HT1080 (cell line): ENCODE measurements at places on chromosomes 1 and 21. TPM values are rescaled to one million over a fixed set of nuclear protein-coding genes. Genes with fewer than 3 reads are reported as not detected.

The DIO1 gene
- total RNA-seq: not detected in 2 replicates

- DNase-seq: no peak
Observed at GRCh38 chr1:7811476-7811875, 27.4 kb downstream of the PER3 start.

GRCh38 chr1:25979210-25979609 is 18.7 kb downstream of the PAFAH2 start:
- DNase-seq: no peak

DNA sequence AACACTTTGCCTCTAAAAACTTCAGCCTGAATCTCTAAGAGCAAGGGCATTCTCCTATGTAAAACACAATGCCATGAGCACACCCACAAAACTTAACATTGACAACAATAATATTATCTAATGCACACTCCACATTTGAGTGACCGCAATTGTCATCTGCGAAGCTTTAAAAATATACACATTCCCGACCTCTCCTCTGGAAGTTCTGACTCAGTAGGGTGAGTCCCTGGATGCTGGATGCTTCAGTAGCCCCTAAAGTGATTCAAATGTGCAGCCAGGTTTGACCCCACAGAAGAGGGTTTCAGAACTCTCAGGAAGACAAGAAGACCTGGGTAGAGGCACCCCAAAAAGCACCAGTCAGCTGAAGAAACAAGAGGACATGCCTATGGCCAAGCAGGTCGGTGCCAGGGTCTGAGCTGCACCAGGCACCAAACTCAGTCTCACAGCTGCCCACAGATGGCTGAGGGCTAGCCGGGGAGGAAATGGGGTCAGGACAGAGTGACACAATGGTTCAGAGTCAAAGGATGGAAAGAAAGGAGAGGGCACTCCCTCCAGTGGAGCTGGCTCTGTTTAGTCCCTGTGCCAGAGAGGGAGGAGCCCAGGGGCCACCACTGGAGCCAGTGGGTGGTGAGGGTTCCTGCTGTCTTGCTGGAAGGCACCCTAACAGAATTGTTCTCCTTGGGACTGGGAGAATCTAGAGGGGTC is 17.4 kb downstream of the PIK3C2B start:
- DNase-seq: no peak

DNA sequence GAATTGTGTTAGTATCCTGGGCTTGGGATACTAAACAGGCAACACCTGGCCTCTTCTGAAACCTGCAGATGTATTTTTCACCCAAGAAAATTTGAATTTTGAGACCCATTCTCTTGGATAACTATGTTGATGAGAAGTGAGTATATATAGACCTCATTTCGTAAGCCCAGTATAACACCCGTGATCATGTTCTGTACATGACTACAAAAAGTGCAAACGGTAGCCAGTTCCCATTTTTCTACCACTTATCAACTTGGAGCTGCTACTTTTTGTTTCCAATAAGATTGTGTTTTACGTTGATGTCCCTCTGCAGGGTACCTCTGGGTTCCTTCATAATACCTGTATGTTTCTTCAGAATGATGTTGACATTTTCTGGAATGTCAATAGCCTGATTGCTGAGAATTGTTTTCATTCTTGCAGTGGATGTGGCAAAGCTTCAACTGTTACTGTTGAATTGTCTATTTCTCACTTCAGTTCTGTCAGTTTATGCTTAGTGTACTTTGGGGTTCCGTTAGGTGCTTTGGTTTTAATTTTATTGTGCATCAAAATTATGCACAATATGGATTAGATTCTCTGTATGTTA is 48.1 kb downstream of the ZFYVE9 start:
- DNase-seq: no peak

GRCh38 chr1:147475488-147475887 is 65.8 kb upstream of the BCL9 start:
- DNase-seq: no peak

GRCh38 chr1:223845037-223845809 is 524 bp downstream of the TP53BP2 start:
- DNase-seq: peak; percentile 43

DNA sequence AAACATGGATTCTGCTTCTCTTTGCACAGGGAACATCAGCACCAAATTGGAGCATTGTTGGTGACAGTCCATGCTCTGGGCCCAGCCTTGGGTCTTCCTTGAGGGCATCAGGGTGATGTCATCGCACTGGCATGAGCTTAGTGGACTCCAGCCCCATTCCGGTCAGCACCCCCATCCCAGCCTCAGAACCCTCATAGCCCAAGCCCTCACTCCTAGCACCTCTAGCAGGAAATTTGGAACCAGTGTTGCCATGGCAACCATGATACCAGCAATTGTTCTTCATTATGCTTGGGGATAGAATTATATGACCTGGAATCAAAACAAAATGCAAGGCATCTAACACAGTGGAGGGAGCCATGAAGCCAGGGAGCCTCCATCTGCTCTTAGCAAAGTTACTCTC is 83.1 kb downstream of the VWA5B1 start:
- no peak for DNase-seq

- peak; percentile 85 for DNase-seq
Observed at GRCh38 chr1:236168716-236169429, 26.5 kb downstream of the GPR137B start.

- no peak for DNase-seq
Observed at GRCh38 chr1:112358061-112358770, 37.8 kb upstream of the CTTNBP2NL start.

The CD244 gene
- not detected in 2 replicates for total RNA-seq

GRCh38 chr1:57088653-57089052 is 122.8 kb upstream of the C8B start:
- no peak for DNase-seq

GRCh38 chr1:101971304-101971703 is 25.4 kb downstream of the OLFM3 start:
- no peak for DNase-seq

- DNase-seq: peak; percentile 71
Observed at GRCh38 chr1:59071876-59072582, 224.9 kb upstream of the FGGY start.

DNA sequence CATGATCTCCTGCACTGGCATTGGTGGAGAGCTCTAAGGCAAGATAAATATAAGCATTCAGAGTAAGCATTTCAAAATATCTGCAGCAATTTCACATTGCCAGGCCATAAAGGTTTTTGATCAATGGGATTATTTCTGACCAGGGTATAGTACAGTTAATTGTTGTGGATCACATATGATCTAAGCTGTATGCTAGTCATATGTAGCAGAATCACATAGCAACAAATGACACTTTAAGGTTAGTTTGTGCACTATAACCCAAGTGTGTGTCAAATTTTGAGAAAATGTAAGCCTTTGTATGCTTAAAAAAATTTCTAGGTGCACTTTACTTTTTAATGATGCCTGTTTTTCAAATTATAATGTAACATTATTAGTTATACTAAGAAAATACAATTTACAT is 386.0 kb upstream of the ADAMTS5 start:
- no peak for DNase-seq

The CR2 gene
- total RNA-seq: not detected in 2 replicates

DNA sequence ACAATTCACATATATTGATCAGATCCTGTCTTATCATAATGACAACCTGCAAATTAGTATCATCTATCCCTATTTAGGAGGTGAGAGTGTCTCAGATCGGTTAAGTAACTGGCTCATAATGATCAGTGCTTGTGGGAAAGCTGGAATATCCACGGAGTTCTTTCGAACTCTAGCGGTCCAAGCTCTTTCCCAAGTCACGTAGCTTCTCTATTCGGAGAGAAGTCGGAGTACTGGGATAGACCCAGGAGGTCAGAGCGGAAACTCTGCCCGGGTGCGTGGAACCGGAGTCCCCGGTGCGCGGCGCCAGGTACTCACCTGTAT is 339 bp downstream of the PTGS2 start:
- no peak for DNase-seq

GRCh38 chr1:195934817-195935553 is 673.3 kb downstream of the KCNT2 start:
- DNase-seq: no peak

The KCNJ10 gene
- total RNA-seq: not detected in 2 replicates

DNA sequence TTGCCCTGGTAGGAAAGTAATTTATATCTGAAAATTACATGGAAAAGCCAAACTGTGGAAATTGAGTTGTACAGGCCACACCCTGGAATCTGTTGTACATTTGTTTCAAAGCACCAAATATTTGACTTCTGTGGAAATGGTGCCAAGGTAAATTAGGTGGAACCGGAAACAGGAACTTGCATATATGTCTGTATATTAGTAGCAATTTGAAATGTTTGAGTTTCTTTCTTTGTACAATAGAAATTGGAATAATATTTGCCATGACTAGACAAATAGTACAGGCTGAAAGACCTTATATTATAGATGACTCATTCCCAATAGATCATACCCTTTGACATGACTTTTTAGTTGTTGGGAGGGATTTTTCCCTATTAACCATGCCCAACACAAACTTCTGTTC is 10.5 kb upstream of the TAF1A start:
- DNase-seq: no peak

GRCh38 chr1:5739561-5740078 is 252.6 kb downstream of the NPHP4 start:
- no peak for DNase-seq

- DNase-seq: no peak
Observed at GRCh38 chr1:19688041-19688842, 23.6 kb downstream of the HTR6 start.

DNA sequence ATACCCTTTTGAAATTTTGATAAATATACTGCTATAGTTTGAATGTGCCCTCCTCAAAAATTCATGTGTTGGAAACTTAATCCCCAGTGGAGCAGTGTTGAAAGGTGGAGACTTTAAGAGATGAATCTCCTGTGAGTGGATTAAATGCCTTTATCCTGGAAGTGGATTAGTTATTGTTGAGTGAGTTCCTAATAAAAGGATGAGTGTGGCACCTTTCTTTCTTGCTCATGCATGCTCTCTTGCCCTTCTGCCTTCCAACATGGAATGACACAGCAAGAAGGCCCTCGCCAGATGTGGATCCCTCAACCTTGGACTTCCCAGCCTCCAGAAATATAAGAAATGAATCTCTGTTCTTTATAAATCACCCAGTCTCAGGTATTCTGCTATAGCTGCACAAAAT is 51.8 kb downstream of the CD160 start:
- no peak for DNase-seq

DNA sequence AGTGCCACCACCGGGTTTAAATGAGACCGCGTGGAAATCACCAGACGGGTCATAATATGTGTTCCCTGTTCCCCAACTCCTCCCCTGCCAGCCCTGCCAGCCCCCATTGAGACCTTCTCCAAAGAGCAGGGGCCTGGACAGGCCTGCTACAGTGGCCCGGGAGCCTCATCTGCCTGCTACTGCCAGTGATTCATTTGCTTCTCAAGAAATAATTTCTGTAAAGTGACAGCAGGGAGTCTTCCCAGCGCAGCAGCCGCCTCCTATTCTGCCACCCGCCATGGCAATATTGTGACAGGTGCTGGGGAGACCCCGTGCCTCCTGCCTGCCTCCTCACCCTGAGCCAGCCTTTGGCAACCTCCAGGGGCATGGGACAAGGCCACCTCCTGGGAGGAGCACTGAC is 8.9 kb downstream of the IFFO2 start:
- no peak for DNase-seq

GRCh38 chr1:46183079-46183847 is 7.0 kb upstream of the P3R3URF start:
- DNase-seq: peak; percentile 100

The ADAM30 gene
- total RNA-seq: not detected in 2 replicates

DNA sequence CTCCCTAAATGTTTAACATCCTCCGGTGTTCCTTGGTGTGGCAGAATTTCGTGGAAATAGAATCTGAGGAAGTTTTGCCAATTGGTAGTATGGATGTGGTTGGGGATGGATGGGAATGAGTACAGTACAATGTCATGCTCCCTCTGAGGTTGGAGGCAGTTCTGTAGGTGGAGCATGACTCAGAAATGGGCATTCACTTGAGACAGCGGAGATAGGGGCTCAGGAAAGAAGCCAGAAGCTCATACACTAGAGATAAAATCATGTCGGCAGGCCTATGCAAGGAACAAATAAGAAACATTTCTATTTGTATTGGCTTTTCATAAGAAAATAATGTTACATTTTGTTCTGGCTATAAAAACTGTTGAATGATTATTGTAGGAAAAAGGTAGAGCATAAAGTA is 196.0 kb downstream of the URB2 start:
- no peak for DNase-seq

DNA sequence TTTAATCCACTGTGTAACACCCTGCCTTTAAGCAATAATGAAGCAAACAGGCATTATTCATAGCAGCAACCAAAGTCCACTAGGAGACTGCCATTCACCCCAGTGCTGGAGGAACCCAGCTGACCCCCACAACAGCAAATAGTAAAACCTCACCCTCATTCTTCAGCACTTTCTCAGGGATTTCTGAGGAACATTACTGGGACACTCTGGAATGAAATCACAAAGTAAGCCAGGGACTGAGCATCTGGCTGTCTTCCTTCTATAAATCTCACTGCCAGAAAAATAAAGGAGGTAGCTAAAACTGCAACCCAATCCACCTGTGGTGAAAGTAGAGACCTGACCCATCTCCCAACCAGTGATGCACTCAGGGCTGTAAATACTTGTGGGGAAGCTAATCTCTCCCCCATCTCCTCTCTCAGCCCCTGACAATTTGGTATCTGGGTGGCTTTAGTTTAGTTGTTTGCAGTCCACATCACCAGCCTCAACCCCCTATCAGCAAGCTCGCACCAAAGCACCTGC is 47.1 kb downstream of the COL6A1 start:
- no peak for DNase-seq

GRCh38 chr1:246753670-246754535 is 29.7 kb downstream of the SCCPDH start:
- DNase-seq: peak; percentile 50

The PITHD1 gene
- 124 and 129 TPM in 2 replicates for total RNA-seq

DNA sequence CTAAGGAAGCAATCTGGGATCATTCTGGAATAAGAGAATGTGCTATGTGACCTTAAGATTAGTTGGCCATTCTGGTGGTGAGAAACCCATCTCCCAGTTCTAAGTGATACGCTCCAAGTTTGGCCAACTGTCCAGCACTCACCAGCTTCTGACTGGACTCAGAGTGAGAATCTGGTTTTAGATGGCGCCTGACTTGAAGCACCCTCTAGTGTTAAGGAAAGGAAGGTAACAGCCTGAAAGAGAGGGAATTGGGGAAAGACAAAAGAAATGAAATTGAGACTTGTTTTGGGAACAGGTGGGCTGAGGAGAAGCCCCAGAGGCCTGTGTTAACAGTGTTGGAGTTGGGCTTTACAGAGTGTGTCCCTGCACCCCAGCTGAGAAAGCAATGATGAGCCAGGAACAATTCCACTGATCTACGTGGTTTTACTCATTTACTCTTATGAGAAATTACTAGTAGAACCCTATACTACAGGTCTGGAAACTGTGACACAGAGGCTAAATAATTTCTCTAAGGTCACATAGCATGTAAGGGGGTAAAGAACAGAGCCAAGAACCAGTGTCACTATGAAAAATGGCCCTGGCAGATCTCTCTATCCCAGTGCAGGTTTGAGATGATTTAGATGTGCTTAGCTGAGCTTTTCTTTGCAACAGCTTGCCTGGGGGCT is 9.3 kb upstream of the FCAMR start:
- DNase-seq: peak; percentile 21
